Esophagus mucosa (tissue), 1 donor: ENCODE measurements at places on chromosomes 2 and 18. TPM values are rescaled to one million over a fixed set of nuclear protein-coding genes. Genes with fewer than 3 reads are reported as not detected.

The OTOF gene
- total RNA-seq: not detected

The KCNE4 gene
- total RNA-seq: 0.12 TPM

The DNER gene
- 0.60 TPM for total RNA-seq

The TTN gene
- total RNA-seq: 1.5 TPM

The ACTG2 gene
- total RNA-seq: 40.8 TPM

The VSNL1 gene
- total RNA-seq: 65.6 TPM

The PPIL3 gene
- 22.3 TPM for total RNA-seq

The NEB gene
- total RNA-seq: 1.7 TPM

The RPRM gene
- total RNA-seq: not detected

The VPS4B gene
- total RNA-seq: 135 TPM

The WNT10A gene
- total RNA-seq: 3.4 TPM

The TSHZ1 gene
- total RNA-seq: 9.2 TPM

The POU3F3 gene
- not detected for total RNA-seq

The GATA6 gene
- 0.32 TPM for total RNA-seq

The POTEF gene
- total RNA-seq: not detected

The CGREF1 gene
- total RNA-seq: 0.96 TPM

The RUFY4 gene
- total RNA-seq: 0.12 TPM

The SYT4 gene
- total RNA-seq: not detected

The DSC1 gene
- 0.52 TPM for total RNA-seq

The PAIP2B gene
- total RNA-seq: 9.8 TPM

The GALNT14 gene
- 26.7 TPM for total RNA-seq

The ZNF892 gene
- 1.3 TPM for total RNA-seq

The SPDYA gene
- total RNA-seq: 0.92 TPM

The SERPINB4 gene
- total RNA-seq: 418 TPM

The POTEC gene
- total RNA-seq: not detected

The GCFC2 gene
- 7.7 TPM for total RNA-seq

The TEX44 gene
- total RNA-seq: not detected

The IL36A gene
- 167 TPM for total RNA-seq

The DTYMK gene
- 32.4 TPM for total RNA-seq

The SULT6B1 gene
- total RNA-seq: not detected

The PGAP1 gene
- 10.5 TPM for total RNA-seq

The C1D gene
- total RNA-seq: 11.2 TPM

The AQP12B gene
- not detected for total RNA-seq

The OR6B2 gene
- not detected for total RNA-seq

The FSHR gene
- total RNA-seq: not detected

The FAM228A gene
- not detected for total RNA-seq

The SAG gene
- total RNA-seq: not detected

The LBX2 gene
- total RNA-seq: 0.32 TPM

The PLEKHA3 gene
- 10.7 TPM for total RNA-seq

The CSRNP3 gene
- total RNA-seq: 1.2 TPM

The TMEM131 gene
- 33.8 TPM for total RNA-seq

The METTL4 gene
- total RNA-seq: 8.2 TPM

The MOGAT1 gene
- not detected for total RNA-seq

The FAM168B gene
- 42.9 TPM for total RNA-seq

The AMER3 gene
- total RNA-seq: not detected

The C1GALT1C1L gene
- total RNA-seq: 0.16 TPM

The MGAT4A gene
- 5.6 TPM for total RNA-seq

The MCEE gene
- 33.8 TPM for total RNA-seq

The COLEC11 gene
- total RNA-seq: not detected

The MRPS5 gene
- total RNA-seq: 39.5 TPM

The MYOM1 gene
- total RNA-seq: 0.32 TPM

The KYNU gene
- 33.6 TPM for total RNA-seq
